ENCODE measurements at places on chromosomes 1 and 21. TPM values are rescaled to one million over a fixed set of nuclear protein-coding genes. Genes with fewer than 3 reads are reported as not detected.

DNA sequence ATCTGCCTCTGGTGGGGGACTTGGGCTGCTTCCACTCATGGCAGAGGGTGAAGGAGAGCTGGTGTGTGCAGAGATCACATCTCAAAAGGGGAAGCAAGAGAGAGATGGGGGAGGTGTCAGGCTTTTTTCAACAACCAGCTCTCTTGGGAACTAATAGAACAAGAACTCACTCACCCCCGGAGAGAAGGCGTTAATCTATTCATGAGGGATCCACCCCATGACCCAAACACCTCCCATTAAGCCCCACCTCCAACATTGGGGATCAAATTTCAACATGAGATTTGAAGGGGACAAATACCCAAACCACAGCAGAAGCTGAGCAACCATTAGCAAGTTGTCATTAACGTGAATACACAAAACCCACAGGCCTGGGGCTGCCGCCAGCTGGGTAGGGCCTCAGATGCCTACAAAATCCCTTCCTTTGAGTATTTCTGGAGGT is 12.0 kb upstream of the VWA5B1 start:
- DNase-seq = no peak

MACF1 gene
- 401 TPM for total RNA-seq

GRCh38 chr21:38165466-38166172 is 91.2 kb upstream of the KCNJ15 start:
- DNase-seq = no peak

DNA sequence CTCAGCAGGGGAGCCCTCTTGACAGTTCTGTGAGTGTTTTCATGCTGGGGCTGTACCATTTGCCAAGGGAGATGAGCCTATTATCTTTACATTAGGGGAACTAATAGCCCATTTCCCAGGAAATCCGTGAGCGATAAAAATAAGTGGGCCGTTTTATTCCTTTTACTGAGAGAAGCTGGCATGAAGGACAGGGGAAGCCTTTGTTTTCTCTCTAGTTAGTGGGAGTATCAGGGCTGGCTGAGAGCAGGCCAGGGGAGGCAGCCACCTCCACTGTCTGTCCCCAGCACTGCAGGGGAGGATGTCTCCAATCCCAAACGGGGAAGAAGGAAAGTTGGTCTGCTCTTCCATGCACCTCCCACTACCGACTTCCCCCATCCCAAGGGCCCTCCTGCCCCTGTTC is 2.5 kb downstream of the UBL4B start:
- DNase-seq = no peak

IGSF5 gene
- total RNA-seq = not detected

DNA sequence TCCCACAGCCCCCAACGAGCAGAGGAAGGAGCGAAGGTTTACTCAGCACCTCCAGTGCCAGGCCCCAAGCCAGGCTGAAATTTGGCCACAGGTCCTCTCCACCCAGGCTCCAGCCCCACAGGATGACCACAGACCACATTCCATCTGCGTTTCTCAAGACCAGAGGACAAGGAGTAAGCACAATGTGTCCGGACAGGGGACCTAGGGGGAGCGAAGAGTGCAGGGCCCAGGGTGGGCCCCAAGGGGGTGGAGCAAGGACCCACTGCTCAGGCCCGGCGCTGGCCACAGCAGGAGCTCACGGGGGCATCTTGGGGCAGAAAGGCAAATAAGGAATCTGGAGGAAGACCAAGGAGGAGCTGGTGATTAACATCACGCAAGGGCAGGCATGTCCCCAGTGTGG is 100.5 kb downstream of the NPHP4 start:
- DNase-seq = no peak

- no peak for DNase-seq
Measured at GRCh38 chr1:119758584-119758983, 10.1 kb downstream of the HMGCS2 start.

DNA sequence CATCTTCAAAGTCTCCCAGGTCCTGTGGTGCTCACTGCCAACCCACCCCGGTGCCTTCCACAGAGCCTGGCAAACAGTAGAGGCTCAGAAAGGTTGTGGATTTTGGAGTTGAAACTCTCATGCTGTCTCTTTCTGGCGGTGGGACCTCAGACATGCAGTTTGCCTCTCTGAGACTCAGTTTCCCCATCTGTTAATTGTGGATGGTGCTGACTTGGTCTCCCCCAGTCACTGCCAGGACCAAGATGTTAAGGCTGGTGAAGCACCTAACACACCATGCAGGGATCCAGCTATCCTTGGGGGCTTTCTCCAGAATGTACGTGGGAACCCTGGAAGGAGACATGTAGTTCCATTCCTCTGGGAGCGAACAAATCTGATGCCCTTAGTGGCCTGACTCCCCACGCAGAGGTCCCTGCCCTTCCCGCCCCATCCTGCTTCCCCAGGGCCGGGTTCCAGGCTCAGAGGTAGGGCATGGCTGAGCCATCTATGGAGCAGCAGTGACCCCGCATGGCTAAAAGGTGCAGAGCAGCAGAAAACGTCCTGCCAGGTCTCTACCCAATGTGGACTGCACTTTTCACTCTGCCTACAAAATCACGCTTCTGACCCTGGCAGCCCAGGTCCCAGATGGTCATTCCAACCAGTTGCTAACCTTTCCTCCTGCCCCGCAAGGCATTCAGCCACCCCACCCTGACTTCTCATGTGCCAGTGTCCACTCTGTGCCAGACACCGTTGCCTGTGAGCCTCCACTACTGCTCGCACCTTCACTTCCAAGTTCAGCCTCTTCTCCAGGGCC is 9.2 kb upstream of the TTC22 start:
- DNase-seq = peak; percentile 48
